ENCODE measurements at places on chromosomes 13 and 19.

DNA sequence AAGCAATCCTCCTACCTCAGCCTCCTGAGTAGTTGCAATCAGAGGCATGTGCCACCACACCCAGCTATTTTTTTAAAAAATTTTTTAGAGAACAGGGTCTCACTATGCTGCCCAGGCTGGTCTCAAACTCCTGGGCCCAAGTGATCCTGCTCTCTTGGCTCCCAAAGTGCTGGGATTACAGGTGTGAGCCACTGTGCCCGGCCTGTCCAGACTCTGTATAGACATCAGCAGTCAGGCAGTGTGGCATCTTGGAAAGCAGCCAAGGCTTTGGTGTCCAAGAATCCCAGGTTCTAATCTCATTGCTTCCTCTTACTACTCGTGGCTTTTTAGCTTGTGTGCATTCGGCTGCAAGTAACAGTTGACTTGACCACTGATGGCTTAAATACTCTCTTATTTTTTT is 43.4 kb downstream of the BICRA start:
- DNase-seq, result no peak

GRCh38 chr19:49555600-49556411 is 24.6 kb downstream of the NOSIP start:
- peak; percentile 28 for DNase-seq

DNA sequence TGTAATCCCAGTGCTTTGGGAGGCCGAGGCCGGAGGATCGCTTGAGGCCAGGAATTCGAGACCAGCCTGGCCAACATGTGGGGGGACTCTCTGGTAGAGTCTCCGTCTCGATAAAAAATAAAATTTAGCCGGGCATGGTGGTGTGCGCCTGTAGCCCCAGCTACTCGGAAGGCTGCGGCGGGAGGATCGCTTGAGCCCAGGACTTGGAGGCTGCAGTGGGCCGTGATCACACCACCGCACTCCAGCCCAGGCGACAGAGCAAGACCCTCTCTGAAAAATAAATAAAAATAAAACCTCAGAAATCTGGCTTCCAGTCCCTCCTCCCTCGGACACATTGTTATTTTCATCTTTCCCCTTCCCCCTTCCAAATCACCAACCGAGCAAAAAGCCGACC is 332 bp downstream of the IRGQ start:
- no peak for DNase-seq

DNA sequence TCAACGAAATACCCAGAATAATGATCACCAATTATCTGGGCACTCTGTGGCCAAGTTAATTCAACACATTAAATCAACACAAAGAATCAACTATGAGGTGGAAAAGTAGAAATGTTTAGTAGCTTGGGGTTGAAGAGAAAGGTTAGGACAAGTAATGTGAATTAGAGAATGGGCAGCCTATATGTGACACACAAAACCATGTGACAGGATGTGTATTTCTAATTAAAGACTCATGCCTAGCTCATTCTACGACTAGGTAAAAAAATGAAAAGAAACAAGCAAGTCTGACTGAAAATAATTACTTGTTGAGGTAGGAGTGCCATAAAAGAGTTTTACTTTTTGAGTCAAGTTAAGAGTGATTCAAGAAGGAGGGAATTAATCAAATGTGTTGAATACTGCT is 2646.0 kb upstream of the PCDH20 start:
- no peak for DNase-seq

DNA sequence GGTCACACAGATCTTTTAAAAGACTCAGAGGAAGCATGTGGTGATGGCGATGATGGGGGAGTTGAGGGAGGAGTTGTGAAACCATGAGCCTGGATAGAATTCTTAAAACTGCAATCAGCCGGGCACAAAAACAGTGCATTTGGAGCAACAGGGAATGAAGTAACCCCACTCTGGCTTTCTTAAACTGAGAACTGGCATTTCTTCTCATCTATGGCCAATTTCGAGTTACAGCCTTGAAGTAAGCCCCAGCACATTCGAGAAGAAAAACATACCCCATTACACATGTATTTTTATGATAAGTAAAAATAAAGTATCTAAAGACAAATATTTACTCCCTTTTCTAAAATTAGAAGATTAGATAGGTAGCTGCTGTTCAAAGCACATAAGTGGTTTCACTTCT is 70.1 kb downstream of the DCLK1 start:
- no peak for DNase-seq

DNA sequence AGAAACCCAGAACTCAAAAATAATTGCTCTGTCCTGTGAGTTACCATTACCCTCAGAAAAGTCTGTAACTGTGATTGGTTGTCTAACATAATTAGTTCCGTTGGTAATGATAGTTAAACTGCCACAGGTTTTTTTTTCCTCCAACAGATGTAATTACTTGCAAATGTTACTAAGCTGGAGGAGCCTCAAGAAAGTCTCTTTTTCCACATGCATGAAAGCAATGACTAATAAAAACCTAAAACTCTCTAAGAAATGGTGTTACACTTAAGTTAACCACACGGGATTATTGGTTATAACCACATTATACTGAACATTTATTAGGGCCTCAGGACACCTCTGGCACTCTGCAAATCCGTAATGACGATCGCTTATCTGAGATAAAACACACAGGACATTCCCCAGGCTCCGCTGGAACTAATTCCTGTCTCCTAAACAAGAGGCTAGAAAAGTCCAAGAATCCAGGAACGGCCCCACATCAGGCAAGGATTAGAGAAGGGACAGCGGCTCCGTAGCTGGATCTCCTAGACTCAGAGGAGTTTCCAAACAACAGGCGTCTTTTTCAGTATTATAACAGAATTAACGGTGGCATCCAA is 753 bp downstream of the ZNF235 start:
- peak; percentile 11 for DNase-seq

GRCh38 chr19:3459089-3459881 is 21.0 kb downstream of the SMIM24 start:
- DNase-seq, result no peak

DNA sequence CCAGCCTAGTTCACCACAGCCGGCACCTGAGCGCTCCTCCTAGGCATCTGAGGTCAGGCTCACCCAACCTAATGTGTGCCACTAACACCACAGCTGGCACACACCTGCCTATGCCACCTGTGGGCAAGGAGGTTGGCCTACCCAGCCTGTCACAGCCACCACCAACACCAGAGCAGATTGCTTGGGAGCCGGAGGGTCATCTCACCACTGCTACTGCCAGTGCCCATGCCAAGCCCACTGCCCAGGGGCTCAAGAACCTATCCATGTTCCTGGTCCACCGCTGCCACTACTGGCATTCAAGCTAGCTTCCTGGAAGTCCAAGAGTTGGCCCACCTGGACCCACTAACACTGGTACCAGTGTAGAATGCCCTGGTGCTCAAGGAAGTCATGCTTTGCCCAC is 42.5 kb downstream of the F2RL3 start:
- DNase-seq, result no peak

DNA sequence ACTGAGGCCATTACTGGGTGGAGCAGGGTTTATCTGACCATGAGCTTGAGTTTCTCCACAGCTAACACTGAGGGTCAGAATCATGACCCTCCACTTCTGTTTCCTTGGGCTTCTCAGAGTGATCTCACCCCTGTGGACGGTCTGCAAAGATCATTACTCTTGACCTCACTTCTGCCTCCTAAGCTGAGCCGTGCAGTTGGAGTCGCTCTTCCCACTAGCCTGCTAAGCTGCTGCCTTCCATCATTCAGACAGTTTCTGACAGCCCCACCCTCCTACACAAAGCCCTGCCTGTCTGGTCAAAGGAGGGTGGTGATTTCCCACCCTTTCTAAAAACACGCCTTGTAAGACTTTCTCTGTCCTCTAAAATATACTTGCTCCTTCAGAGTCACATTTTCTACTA is 9.3 kb upstream of the FRY start:
- DNase-seq, result no peak

- DNase-seq, result peak; percentile 33
Observed at GRCh38 chr13:102369302-102369701, 32.5 kb downstream of the FGF14 start.

DNA sequence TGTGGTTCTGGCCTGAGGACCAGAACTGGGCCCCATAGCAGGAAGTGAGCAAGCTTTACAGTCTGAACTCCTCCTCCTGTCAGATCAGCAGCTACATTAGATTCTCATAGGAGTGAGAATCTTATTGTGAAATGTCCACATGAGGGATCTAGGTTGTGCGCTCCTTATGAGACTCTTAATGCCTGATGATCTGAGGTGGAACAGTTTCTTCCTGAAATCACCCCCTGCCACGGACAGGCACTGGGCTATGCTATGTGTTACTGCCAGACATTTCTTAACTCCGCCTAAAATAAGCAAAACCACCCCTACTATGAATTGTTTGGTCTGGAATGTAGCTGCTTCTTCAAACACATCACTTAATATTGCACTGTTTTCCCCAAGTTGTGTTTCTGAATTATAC is 4.6 kb downstream of the FBXL3 start:
- DNase-seq, result no peak

GRCh38 chr13:109243311-109243951 is 543.0 kb downstream of the IRS2 start:
- no peak for DNase-seq

Data from NCI-H146 (cell line).